ENCODE measurements at places on chromosomes 2 and 18.

DNA sequence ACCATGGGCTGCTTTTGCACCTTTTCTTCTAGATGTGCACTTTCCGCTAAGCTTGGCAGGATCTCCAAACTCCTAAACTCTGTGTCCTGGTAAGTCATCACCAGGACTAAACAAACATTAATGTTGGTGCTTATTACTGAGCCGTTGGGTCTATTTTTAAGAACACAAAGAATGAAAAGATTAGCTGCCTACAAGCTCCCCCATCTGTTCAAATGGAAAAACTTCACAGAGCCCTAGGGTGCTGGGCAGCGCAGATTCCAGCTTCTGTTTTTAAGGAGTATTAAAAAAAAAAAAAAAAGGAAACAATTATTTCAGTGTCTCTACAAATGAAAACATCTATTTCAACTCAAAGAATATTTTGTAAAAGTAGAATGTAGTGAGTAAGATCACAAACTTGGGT is 97.8 kb upstream of the AQP4 start:
- no peak for DNase-seq

DNA sequence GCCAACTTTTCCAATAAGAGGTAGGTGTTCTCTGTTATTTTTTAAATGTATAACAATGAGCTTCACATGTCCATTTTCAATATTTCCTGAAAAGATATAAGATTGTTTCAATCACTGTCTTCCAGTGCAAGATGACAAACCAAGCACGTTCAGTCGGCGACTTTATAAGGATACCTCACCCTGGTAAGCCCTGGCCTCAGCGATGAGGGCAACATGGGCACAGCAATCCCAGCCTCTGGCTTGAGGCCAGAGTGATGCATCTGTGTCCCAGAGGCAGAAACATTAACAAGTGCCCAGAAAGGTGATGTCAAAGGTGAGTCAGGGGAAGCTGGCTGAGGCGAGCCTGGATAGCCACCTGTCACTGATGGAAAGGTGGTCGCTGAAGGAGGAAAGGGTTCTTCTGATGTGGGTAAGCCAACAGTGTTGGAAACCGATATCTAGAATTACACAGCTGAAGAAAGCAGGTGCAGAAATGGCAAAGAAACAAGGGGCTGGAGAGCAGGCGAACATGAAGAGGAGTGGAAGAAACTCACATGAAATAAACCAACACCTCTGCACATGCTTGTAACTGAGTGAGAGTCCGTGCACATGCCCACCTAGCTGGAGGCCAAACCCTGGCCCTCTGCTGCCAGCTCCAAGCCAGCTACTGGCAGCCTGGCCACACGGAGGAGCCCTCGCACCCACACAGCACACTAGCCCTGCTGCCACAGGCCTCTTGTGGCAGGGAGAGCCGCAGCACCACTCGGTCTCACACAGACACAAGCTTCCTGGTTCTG is 65.5 kb downstream of the FBXO15 start:
- peak; percentile 24 for DNase-seq

DNA sequence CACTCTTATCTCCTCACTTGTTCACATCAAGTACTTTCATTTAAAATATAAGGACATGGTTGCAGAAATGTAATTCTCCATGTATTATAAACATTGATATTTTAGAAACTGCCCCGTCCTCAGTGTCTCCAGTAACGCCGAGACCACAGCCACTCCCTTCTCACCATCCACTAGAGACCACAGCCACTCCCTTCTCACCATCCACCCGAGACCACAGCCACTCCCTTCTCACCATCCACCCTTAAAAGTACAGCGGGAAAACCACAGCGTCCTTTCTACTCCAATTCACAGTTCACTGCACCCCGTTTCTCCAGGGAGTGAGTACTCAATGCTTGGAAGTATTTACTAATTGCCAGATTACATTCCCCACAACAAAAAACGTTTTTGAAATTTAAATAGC is 1452.2 kb upstream of the ACVR2A start:
- no peak for DNase-seq

- no peak for DNase-seq
These were observed 13.8 kb downstream of the ROCK2 start for GRCh38 chr2:11330457-11331142.

- DNase-seq = no peak
These were observed 31.3 kb downstream of the PPM1B start for GRCh38 chr2:44200011-44200410.

DNA sequence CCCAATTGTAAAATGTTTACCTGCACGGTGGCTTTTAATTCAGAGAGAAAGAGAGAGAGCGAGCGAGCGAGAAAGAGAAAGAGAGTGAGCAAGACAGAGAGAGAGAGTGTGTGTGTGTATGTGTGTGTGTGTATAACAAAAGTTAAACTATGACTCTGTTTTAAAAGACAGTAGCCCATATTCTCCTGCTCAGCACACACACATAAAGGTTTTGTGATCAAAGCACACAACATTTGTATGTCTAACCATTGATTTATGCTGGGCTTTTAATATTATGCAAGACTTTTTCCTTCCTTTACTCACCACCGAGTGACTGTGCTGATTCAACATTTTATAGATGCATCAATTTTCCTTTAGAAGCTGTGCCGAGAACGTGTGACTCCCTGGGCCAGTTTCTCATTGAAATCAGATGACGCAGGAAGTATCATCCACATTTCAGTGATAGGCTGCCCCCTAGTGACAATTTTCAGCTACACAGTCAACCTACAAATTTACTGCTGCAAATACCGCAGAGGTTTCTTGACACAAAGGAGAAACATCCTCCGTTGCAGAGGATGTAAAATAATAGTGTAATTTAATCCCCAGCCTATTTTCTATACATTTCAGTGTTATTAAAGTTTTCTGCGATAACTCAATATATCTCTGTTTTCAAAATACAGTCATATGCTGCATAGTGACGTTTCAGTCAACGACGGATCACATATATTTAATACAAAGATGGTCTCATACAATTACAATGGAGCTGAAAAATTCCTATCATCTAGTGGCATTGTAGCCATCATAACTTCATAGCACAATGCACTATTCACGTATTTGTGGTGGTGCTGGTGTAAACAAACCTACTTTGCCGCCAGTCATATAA is 165.9 kb upstream of the TANK start:
- peak; percentile 94 for DNase-seq

DNA sequence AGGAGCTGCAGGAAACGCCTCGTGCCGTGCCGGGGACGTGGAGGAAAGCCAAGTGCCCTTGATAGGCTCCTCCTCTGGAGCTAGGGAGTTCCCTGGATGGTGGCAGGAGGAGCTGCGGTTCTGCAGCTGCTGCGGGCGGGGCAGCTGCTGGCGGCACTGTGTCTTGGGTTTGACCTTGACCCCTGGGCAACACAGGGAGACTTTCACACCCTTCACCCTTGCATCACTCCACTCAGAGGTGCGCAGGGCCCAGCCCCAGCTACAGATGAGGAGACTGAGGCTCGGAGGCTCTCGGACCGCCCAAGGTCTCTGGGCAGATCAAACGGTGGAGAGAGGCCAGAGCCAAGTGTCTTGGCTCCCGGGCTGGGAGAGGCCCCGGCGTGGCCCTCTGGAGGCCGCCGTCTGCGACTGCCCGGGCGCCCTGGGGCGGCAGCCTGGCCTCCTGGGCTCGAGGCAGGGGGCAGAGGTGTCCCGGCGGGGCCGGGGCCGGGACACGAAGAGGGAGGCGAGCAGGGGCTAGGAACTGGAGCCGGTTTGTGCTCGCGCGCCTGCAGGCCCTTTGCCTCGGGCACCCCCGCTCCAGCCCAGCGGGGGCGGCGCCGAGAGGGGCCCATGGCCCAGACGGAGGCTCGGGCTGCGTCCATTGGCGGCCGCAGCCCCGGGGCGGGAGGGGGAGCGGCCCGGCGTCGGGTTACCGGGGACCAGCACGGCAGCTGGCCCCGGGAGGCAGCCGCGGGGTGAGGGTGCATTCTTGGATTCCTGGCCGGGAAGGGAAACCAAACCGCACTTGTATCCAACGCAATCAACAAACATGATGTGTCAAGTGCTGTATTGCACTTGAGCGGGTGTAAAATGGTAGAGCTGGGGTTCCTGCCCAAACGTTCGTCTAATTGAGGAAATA is 129.6 kb upstream of the SLC1A4 start:
- peak; percentile 93 for DNase-seq
